ENCODE measurements at places on chromosomes 12 and 14.

DNA sequence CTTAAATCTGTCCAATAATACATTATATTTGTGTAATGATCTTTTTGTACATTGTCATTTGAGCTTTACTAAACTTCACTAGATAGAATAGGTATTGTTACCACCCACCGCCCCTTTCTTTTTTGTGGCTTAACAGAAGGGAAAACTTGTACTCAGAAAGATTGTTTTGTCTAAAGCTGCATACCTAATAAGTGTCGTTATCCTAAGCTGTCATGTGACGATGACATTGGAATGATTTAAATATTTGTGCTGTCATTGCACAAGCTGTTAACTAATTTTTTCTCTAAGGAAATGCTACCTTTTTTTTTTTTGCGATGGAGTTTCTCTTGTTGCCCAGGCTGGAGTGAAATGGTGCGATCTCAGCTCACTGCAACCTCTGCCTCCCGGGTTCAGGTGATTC, 3.6 kb downstream of the DIP2B start:
- DNase-seq: no peak

DNA sequence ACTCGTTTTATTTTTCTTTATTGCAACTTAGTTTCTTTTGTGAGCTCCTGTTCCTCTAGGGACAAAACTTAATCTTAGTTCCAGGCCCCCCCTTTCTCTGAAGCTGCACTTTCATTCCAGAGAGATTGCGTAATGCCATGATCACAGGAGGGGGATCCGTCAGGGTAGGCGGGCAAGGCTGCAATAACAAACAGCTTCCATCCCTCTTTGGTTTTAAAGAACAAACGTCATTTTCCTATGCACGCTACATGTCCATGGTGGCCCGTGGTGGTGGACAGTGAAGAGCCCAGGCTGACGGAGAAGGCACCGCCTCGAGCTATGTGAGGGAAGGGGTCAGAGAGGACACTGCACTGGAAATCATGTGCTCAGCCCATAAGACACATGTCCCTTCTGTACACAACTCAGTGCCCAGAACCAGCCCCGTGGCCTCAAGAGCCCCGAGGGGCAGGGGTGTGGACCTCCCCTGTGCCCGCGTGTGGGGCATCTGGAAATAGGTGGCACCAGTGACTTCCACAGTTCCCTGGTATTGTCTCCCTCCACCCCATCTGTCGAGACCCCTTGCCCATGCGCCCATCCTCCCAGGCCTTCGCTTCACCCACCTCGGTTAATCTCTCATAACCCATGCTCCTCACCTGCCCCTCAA, 161.4 kb downstream of the ADGRD1 start:
- DNase-seq: no peak

- no peak for DNase-seq
Measured at GRCh38 chr14:71651228-71651627, 281.0 kb upstream of the RGS6 start.

DNA sequence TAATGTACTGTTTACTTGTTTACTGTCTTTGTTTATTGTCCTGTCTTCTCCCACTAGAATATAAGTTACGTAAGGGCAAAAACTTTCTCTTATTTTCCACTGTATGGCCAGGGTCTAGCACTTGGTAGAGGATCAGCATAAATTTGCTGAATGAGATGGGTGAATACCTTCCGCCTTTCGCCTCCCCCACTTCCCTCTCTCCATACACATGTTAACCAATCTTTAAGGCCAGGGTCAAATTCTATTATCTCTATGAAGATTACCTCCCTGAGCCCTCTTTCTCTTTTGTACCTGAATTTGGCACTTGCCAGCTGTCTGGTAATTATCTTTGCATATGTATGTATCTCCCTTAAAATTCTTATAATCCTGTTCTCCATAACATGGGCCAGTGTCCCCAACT, 4.9 kb downstream of the DUSP16 start:
- no peak for DNase-seq
